ENCODE measurements at places on chromosomes 3 and 15. TPM values are rescaled to one million over a fixed set of nuclear protein-coding genes. Genes with fewer than 3 reads are reported as not detected.

- H3K4me1 ChIP-seq, result no peaks in the 10 kb centered on the region
- no peaks in the 10 kb centered on the region for H3K27me3 ChIP-seq
- H3K4me3 ChIP-seq, result no peak overlapping the region
- no peak overlapping the region for H3K27ac ChIP-seq
- H3K36me3 ChIP-seq, result no peaks in the 10 kb centered on the region
Measured at GRCh38 chr15:86764021-86764420, 684.4 kb downstream of the AGBL1 start.

- no peak overlapping the region for H3K4me3 ChIP-seq
- peak; percentile 56 for DNase-seq
- no peaks in the 10 kb centered on the region for H3K4me1 ChIP-seq
- H3K27me3 ChIP-seq, result no peaks in the 10 kb centered on the region
- no peaks in the 10 kb centered on the region for H3K36me3 ChIP-seq
- no peak overlapping the region for H3K27ac ChIP-seq
Measured at GRCh38 chr3:196837819-196838420, 29.8 kb upstream of the SENP5 start.

- no peak for DNase-seq
- no peaks in the 10 kb centered on the region for H3K27me3 ChIP-seq
- H3K4me3 ChIP-seq, result no peak overlapping the region
- H3K4me1 ChIP-seq, result no peaks in the 10 kb centered on the region
- H3K27ac ChIP-seq, result no peak overlapping the region
Measured at GRCh38 chr3:107506458-107506857, 16.3 kb upstream of the BBX start.

Gene TMC3
- not detected for total RNA-seq

GRCh38 chr3:184188080-184188479, 2.1 kb downstream of the ABCF3 start:
- peaks cover 28% of the 10 kb centered on the region for H3K4me1 ChIP-seq
- H3K4me3 ChIP-seq, result no peak overlapping the region
- peaks cover 53% of the 10 kb centered on the region for H3K36me3 ChIP-seq
- DNase-seq, result no peak
- no peak overlapping the region for H3K27ac ChIP-seq

DNA sequence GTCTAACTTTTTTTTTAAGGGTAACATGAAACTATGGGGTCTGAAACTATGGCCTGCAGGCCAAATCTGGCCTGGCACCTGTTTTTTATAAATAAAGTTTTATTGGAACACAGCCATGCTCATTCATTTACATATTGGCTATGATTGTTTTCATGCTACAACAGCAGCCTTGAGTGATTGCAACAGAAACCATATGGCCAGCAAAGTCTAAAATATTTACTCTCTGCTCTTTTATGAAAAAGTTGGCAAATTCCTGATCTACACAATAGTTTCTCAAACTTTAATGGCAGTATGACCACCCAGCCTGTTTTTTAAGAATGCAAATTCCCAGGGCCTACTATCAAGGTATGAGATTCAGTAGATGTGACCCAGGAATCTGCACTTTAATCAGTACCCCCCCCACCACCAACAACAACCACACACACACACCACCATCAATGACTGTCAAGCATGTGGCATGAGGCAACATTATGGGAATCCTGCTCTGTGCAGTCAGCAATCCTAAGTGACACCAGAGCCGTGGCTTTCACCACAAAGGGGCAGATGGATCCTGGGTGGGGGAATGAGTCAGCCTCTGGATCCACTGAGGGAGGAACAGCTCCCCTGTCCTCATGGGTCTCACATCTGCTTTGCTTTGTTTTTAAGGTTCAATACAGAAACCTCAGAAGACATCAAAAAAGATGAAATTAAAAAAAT, 142.8 kb downstream of the NTRK3 start:
- no peak overlapping the region for H3K27ac ChIP-seq
- H3K36me3 ChIP-seq, result no peaks in the 10 kb centered on the region
- H3K4me1 ChIP-seq, result no peaks in the 10 kb centered on the region
- no peaks in the 10 kb centered on the region for H3K27me3 ChIP-seq
- H3K4me3 ChIP-seq, result no peak overlapping the region
- DNase-seq, result no peak

Gene RNF13
- total RNA-seq, result 66.6 TPM

DNA sequence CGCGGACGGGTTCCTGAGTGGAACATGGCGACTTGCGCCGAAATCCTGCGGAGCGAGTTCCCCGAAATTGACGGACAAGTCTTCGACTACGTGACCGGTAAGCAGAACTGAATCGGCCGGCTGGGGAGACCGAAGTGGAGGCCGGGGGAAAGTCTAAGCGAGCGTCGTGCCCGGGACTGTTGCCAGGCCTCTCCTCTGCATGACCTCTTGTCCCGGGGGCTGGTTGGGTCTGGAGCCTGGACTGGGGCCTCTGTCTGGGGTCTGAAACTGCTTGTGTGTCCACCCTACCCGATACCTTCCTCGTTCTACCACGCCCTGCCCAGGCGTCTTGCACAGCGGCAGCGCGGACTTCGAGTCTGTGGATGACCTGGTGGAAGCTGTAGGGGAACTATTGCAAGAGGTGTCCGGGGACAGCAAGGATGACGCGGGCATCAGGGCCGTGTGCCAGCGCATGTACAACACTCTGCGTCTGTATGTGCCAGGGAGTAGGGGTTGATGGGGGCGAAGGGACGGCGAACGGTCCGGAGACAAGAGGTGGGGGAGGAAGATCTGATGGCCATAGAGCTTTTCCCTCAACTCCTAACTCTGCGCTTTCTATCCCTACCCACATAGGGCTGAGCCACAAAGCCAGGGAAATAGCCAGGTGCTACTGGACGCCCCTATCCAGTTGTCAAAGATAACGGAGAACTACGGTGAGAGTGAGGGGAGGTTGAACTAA, at the start of gene ABCF3:
Gene ABCF3, plus strand, starts transcription at position 16 of the 718 bp plus-strand sequence. Its CDS starts 9 bp downstream, at position 25.
- DNase-seq, result no peak
- H3K27ac ChIP-seq, result peak within 1 kb of the TSS; percentile 74
- peaks cover 55% of the 10 kb centered on the region for H3K36me3 ChIP-seq
- peaks cover 28% of the 10 kb centered on the region for H3K4me1 ChIP-seq

DNA sequence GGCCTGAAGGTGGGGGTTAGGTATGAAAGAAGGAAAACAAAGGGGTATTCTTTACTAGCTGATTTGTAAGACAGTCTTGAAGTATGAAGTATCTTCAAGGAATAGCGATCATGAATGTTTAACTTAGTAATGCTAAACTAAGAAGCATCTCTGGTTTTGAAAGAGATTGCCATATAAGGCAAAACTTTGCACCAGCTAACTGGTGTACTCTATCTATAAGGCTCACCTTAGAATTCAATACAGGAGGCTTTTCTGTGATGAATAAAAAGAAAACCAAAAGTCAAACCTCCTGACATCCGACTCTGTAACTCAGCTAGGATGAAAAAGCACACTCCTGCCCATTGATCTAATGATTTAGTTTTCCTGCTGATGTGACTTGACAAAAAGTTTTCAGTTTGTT, 54.7 kb downstream of the FOXP1 start:
- no peak for DNase-seq
- H3K36me3 ChIP-seq, result no peaks in the 10 kb centered on the region
- no peaks in the 10 kb centered on the region for H3K27me3 ChIP-seq
- no peaks in the 10 kb centered on the region for H3K4me1 ChIP-seq
- no peak overlapping the region for H3K4me3 ChIP-seq

GRCh38 chr3:49841806-49842205, 14.6 kb downstream of the TRAIP start:
- no peaks in the 10 kb centered on the region for H3K27me3 ChIP-seq
- DNase-seq, result no peak
- H3K4me3 ChIP-seq, result no peak overlapping the region
- no peaks in the 10 kb centered on the region for H3K36me3 ChIP-seq

- H3K4me1 ChIP-seq, result no peaks in the 10 kb centered on the region
- no peak overlapping the region for H3K27ac ChIP-seq
- H3K36me3 ChIP-seq, result no peaks in the 10 kb centered on the region
- H3K27me3 ChIP-seq, result no peaks in the 10 kb centered on the region
Measured at GRCh38 chr3:192959773-192960172, 42.1 kb upstream of the MB21D2 start.

DNA sequence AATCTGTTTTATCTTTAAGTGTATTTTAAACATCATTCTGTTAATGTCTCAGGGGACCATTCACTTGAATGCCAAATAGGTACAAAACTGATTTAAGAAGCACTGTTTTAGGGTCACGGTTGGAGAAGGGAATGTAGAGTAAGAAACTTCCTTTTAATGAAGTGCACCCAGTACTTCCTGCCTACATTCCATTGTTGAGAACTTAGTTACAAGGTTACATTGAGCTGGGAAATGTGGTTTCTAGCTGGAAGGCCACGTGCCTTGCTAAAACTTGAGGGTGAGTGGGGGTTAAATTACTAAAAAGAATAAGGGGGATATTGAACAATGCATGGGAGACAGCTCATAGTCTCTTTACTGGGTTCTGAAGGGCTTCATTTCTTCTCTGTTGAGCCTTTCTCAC, 78.3 kb upstream of the TBC1D5 start:
- H3K36me3 ChIP-seq, result no peaks in the 10 kb centered on the region
- no peak for DNase-seq
- no peak overlapping the region for H3K27ac ChIP-seq
- no peaks in the 10 kb centered on the region for H3K4me1 ChIP-seq
- H3K4me3 ChIP-seq, result no peak overlapping the region

GRCh38 chr3:191074511-191074910, 124.5 kb upstream of the OSTN start:
- H3K36me3 ChIP-seq, result no peaks in the 10 kb centered on the region
- no peak overlapping the region for H3K4me3 ChIP-seq
- H3K4me1 ChIP-seq, result no peaks in the 10 kb centered on the region

Gene HACL1
- total RNA-seq, result 39.8 TPM

- no peak overlapping the region for H3K27ac ChIP-seq
- no peaks in the 10 kb centered on the region for H3K27me3 ChIP-seq
- no peaks in the 10 kb centered on the region for H3K4me1 ChIP-seq
- H3K4me3 ChIP-seq, result no peak overlapping the region
- no peaks in the 10 kb centered on the region for H3K36me3 ChIP-seq
Measured at GRCh38 chr15:73075160-73075859, 23.0 kb downstream of the NEO1 start.

Gene CD80
- not detected for total RNA-seq

Gene STRIT1
- total RNA-seq, result not detected

- no peaks in the 10 kb centered on the region for H3K4me1 ChIP-seq
- H3K36me3 ChIP-seq, result no peaks in the 10 kb centered on the region
- H3K27me3 ChIP-seq, result no peaks in the 10 kb centered on the region
Measured at GRCh38 chr15:86439614-86440013, 359.9 kb downstream of the AGBL1 start.

DNA sequence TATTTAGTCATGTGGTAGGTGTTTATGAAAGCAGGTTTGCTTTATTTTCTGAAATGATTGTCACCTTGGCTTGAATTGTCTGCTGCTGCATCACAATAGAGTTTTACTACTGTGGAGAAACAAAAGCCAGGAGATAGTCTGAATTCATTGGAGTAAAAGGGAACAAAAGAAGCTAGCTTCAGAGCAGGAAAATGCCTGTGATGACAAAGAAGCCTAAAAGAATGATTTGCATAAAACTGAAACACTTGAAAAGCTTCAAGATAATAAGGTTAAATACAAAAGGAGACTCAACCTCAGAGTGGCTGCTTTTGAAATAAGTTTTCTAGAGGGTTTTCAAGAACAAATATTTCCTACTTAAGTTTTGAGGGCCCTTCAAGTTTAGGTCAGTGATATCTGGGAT, 138.3 kb downstream of the PTPRG start:
- H3K27me3 ChIP-seq, result no peaks in the 10 kb centered on the region
- no peak for DNase-seq
- no peak overlapping the region for H3K27ac ChIP-seq
- no peak overlapping the region for H3K4me3 ChIP-seq

GRCh38 chr3:111351334-111351733, 190.7 kb upstream of the CD96 start:
- no peak overlapping the region for H3K4me3 ChIP-seq
- no peak for DNase-seq
- no peaks in the 10 kb centered on the region for H3K27me3 ChIP-seq
- no peaks in the 10 kb centered on the region for H3K36me3 ChIP-seq

Data from natural killer cell (primary cell).